Epithelial cell of alveolus of lung (primary cell): ENCODE measurements at places on chromosomes 2 and 18. TPM values are rescaled to one million over a fixed set of nuclear protein-coding genes. Genes with fewer than 3 reads are reported as not detected.

Gene HOXD4
- not detected in 2 replicates for total RNA-seq

Gene IL37
- not detected in 2 replicates for total RNA-seq

Gene TMEM131
- total RNA-seq, result 14.2 and 20.4 TPM in 2 replicates

Gene B4GALT6
- total RNA-seq, result 1.7 and 4.8 TPM in 2 replicates

Gene CRYBA2
- total RNA-seq, result not detected in 2 replicates

Gene BOK
- 23.3 and 64.8 TPM in 2 replicates for total RNA-seq

Gene LHCGR
- 0.39 TPM in 1 of 2 replicates, not detected in the other for total RNA-seq

Gene HTRA2
- 25.6 and 28.8 TPM in 2 replicates for total RNA-seq

Gene SPHKAP
- 0.08 and 0.26 TPM in 2 replicates for total RNA-seq

Gene ASB18
- not detected in 2 replicates for total RNA-seq

Gene EMX1
- total RNA-seq, result not detected in 2 replicates

Gene MGAT5
- total RNA-seq, result 21.6 and 29.6 TPM in 2 replicates

Gene GPR17
- total RNA-seq, result not detected in 2 replicates

Gene ZNF516
- total RNA-seq, result 26.1 and 47.7 TPM in 2 replicates

Gene SULT1C2
- not detected in 2 replicates for total RNA-seq

Gene APOB
- total RNA-seq, result under 0.01 TPM in 1 of 2 replicates, not detected in the other

Gene TEX261
- total RNA-seq, result 27.0 and 42.9 TPM in 2 replicates

Gene STARD7
- 89.1 and 97.7 TPM in 2 replicates for total RNA-seq

Gene LOXL3
- 18.6 and 25.8 TPM in 2 replicates for total RNA-seq
